RCC 7860 (cell line): ENCODE measurements at places on chromosomes 3 and 15.

GRCh38 chr3:132087356-132087755 lies 52.5 kb upstream of the CPNE4 start:
- no peak for DNase-seq

DNA sequence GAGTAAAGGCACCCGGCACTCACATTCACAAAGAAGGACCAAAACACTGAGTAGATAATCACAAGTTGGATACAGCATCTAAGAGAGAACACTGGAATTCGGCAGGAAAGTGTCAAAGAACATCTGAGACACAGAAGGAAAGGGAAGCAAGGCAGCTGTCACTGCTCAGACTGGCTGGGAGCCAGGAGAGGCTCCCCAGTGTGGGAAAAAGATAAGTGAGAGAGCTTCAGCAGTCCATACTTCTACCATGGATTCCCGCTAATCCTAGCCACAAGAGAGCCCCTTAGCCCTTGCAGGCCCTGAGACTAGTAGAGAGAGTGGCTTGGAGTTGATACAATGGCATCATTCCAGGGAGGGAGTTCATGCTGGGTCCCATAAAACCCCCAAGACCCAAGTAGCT lies 36.7 kb upstream of the CP start:
- no peak for DNase-seq

DNA sequence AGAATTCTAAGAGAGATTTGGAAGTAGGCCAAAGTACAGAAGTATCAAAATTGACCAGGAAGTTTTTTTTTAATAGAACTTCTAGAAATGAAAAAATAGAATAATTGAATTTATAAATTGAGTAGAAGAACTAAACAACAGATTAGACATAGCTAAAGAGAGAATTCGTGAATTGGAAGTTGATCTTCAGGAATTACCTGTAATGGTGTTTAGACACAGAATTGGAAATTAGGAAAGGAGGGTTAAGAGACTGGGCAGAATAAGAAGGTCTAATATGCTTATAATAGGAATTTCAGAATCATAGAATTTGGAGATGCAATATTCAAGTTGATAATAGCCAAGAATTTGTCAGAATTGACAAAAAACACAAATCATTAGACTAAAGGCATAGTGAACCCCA lies 16.2 kb downstream of the ACVR2B start:
- DNase-seq = no peak

DNA sequence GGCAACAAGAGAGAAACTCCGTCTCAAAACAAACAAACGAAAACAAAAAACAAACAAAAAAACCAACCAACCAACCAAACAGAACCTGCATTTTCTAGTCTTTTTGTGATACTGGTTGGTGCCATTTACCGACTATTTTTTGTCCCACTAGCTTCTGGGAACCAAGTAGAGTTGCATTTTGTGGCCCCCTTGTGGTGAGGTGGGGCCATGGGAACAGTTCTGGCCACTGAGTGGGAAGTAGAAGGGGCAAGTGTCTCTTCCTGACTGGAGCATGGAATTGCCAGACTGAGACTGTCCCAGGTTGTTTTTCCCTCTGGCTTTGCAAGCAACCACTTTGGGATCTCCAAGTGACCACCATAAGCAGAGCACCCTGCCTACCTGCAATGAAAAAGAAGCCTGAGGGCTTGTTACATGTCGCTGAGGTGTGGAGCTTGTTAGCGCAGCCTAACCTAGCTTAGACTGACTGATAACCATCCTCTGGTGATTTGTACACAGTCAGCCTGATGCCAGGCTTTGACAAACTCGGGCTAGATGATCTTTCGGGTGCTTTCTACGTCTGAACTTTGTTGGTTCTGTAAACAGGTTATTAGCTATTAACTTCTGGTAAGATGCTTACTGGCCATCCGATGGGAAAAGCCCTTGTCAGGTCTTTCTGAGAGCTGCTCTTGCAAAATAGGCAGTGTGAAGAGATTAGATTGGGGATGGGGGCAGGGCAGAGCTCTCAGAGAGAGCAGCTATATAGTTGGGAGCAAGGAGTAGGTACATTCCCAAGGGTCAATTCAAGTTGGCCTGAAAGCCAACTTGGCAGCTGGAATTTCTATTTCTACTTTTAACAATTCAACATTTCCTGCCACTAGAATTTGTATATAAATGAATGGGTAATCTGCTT lies 172.2 kb downstream of the SSR3 start:
- DNase-seq = peak; percentile 22

GRCh38 chr15:31062911-31063310 lies 38.6 kb downstream of the TRPM1 start:
- DNase-seq = no peak

GRCh38 chr3:50169232-50169832 lies 14.2 kb downstream of the SEMA3F start:
- no peak for DNase-seq

GRCh38 chr3:155393316-155393715 lies 99.8 kb upstream of the STRIT1 start:
- no peak for DNase-seq

DNA sequence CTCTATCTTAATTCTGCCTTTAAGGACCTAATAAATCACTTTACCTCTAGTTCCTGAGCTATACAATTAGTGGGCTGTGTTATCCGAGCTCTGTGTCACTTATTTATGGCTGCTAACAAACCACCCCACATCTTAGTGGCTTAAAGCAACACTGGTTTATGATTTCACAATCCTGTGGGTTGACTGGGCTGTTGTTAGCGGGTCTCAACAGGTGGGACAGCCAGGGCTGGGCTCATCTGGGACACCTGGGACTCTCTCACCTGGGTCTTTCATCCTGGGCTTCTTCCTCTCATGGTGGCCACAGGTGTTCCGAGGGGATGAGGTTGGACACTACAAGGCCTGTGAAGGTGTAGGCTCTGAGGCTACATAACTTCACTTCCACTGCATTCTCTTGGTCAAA lies 35.8 kb upstream of the CHST2 start:
- no peak for DNase-seq

DNA sequence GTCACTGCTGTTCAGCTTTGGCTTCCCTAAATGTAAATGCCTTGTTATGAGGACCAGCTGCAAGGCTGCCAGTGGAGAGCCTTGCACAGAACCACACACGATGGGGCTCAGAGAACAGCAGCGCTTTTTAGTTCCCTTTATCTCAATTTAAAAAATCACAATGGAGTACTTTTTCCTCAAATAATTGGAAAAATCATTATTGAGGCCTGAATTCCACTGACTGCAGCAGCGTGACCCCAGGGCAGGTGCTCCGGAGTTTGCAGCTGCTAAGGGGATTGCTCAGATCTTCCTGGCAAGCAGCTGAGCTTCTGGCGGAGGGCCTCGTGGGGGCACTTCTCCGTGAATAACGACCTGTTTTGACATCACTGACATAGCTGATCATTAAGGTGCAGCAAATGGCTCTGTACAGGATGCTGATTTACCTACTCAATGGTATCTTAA lies 245.6 kb upstream of the TRIM42 start:
- DNase-seq = no peak
